Ascending aorta (tissue), 2 donors: ENCODE measurements at places on chromosomes 12 and 14.

DNA sequence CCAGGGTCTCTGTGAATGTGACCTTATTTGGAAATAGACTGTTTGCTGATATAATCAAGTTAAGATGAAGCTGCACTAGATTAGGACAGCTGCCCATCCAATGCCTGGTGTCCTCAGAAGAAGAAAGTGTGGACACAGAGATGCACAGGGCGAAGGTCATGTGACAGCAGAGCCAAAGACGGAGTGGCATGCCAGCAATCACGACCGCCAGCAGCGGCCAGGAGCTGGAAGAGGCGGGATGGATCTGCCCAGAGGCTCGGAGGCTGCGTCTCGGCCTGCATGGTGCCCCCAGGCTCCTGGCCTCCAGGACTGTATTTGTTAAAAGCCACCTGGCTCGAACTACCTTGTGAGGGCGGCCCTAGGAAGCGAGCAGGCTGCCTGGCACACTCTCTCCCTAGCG lies 76.5 kb downstream of the RFLNA start:
- DNase-seq, result no peak

DNA sequence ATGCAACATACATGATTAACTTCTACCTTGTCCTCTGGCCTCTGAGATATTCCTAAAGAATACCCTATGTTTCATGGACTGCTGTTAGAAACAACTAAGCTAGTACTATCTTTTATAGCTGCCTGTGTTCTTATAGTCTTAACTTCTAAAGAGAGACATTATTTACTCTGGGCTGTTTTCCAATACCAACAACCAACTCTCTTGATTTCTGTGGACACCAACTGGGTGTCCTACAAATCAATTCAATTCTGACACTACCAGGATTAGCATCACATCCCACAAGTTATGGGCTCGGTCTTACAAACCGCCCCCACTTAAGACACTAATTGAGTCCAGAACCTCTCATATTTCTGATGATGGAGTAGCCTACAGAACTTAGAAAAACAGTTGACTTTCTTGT lies 8.3 kb downstream of the XPOT start:
- DNase-seq, result no peak

DNA sequence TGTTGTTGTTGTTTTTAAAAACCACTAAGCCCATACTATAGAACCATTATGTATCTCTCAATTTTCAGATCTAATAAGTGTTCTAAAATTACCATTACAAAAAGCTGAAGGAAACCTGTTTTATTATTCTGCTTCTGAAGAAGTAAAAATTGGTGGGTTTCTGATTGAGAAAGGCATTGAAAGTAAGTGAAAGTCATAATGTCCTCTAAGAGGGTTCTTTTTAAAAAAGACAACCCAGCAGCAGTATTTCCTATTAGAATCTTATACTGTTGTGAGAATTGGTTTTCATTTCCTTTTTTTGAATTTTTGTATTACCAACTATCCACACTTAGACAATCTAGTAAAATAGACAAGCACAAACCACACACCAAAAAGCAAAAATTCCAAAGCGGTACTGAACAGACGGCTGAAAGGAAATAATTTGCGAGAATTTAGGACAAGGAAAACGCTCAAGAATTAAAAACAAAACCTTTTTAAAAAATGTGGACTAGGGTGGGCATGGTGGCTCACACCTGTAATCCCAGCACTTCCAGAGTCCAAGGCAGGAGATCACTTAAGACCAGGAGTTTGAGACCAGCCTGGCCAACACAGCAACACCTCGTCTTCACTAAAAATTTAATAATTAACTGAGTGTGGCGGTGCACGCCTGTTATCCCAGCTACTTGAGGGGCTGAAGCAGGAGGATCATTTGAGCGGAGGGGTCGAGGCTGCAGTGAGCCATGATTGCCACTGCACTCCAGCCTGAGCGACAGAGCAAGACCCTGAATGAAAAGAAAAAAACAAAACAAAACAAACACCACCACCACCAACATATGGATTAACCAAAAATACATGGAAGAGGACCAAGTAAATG lies 66.7 kb upstream of the AP4S1 start:
- no peak for DNase-seq

DNA sequence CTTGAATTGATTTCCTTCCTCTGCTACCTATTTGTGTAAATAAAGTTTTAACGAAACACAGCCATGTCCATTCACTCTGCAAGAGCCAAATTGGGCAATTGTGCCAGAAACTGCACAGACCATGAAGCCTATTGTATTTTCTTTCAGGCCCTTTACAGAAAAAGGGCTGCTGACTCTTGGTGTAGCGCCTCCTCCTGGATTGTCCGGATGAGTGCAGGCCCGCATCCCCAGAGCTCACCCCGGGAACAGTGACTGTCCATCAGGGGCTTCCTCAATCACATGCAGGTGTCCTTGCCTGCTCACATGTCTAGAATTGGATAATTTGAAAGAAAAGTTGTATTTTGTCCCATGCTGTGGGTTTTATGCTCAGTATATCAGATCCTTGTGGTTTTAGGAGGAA lies 1282.2 kb downstream of the AACS start:
- no peak for DNase-seq

- DNase-seq, result no peak
Observed at GRCh38 chr12:41188841-41189394, 798 bp downstream of the PDZRN4 start.

GRCh38 chr14:92958373-92959188 lies 35.6 kb downstream of the CHGA start:
- no peak for DNase-seq

DNA sequence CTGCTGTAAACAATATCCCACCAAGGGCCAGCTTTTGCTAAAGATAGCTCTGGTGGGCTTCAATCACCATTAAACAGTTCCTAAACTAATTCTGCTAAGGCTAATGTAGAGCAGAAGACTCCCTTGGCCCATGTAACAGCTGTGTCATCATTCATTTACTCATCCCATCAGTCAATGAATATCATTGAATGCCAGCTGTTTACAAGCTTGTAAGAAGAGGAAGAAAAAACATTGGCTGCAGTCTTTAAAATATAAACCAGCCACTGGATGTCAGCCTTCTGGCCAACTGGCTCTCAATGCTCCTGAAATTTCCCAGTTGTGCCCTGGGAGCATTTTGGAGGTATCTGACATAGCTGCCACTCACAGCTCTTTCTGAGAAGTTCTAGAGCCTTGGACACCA lies 18.0 kb upstream of the MAP3K9 start:
- no peak for DNase-seq

DNA sequence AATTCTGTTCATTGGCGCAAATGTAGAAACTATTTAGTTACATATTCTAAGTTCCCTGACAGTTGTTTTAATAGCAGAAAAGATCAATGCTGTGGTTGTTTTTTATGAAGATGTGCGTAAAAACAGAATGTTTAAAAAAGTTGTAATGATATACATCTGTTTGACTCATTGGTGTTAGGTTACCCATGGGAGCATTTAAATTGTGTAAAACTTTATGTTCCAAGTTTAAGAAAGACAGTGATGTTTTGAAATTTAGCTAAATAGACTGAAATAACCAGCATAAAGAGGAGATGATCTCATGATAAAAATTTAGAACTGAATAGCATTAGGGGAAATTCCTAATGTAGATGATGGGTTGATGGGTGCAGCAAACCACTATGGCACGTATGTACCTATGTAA lies 3.6 kb downstream of the PELI2 start:
- no peak for DNase-seq

DNA sequence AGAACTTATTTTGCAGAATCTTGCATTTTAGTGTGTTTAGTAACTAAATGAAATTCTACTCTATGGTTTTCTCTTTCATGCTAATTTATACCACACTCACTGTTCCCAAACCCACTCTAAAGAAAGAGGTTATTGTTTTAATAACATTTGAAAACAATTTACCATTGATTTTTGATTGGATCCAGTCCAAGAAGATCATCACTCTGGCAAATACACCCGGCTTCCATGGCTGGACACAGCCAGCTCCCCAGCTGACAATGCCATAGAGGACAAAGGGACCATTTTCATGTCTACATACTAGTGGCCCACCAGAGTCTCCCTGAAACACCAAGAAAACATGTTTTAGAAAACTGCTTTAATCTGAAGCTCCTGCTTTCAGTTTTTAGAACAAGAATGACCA lies 42.4 kb downstream of the OVCH1 start:
- no peak for DNase-seq
